Activated effector memory CD4-positive, alpha-beta T cell treated with anti-CD3 and anti-CD28 coated beads, Interleukin-2, amount 50 U/mL, for 16 hours (primary cell): ENCODE measurements at places on chromosomes 2 and 18.

DNA sequence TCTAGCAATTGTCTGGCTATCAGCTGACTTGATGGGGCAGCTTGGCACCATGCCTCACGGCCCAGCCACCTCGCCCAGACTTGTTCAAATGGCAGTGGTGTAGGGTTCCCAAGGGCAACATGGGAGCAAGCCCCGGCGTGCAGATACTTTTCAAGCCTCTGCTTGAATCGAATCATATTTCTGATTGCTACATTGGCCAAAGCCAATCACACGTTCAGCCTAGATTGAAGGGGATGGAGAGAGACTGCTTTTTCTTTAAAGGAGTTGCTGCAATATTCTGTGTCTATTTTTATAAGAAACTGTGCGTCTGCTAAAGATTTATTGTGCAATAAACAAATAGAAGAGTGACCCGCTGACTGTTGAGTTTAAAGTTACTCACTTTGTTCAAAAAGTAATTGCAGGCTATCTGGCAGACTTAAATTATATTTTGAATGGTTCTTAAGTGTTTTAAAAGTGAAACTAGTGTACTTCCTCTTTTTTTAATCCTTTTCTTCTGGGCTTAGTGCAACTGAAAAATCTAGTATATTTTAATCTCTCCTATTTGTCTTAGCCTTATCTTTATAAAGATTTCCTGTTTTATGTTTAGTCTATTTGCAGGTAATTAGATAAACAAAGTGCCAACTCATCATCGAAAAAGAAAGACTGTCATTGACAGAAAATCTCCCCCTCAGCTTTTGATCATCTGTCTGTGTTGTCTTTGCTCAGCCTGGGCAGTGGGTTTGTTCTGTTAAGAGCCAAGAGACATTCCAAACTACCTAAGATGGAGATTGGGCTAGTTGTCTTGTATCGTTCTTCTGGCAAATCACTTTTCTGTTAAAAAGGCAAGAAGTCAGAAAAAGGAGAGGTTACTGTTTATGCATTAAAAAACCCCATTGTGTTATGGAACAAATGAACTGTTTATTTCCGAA lies 156.1 kb downstream of the TPGS2 start:
- no peak for DNase-seq

- DNase-seq: no peak
These were observed 449.8 kb downstream of the NRXN1 start for GRCh38 chr2:50582164-50582563.

- DNase-seq: no peak
These were observed 40.0 kb downstream of the ST8SIA5 start for GRCh38 chr18:46716827-46717226.

- DNase-seq: no peak
These were observed 574.8 kb downstream of the LRP1B start for GRCh38 chr2:141555876-141556470.

GRCh38 chr18:48133671-48134251 lies 203.3 kb upstream of the SMAD2 start:
- peak; percentile 9 for DNase-seq

- no peak for DNase-seq
These were observed 129.3 kb downstream of the CAPN13 start for GRCh38 chr2:30677861-30678385.

- DNase-seq: no peak
These were observed 126.6 kb downstream of the VAPA start for GRCh38 chr18:10040287-10041011.

DNA sequence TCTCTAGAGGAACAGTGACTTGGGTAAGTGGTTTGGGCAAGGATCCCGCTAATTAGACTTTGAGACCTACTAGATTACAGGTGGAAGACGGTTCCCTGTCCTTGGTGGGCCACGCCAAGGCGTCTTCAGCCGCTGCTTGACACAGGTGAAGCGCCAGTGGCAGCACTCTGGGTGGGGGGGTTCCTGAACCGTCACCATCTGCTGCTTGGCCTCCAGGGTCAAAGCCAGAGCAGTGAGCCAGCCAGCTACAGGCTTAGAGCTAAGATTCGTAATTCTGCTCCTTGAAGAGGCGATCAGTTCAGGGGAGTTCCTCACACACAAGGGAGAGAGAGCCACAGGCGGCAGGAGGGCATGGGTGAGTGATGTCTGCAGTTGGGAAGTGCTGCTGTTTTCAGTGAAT lies 39.4 kb upstream of the RBM44 start:
- no peak for DNase-seq
